AG09319 (cell line): ENCODE measurements at places on chromosomes 13 and 19.

- DNase-seq, result no peak
These were observed 7.8 kb downstream of the LILRA5 start for GRCh38 chr19:54305141-54305540.

GRCh38 chr19:9848060-9848459, 12.9 kb downstream of the PIN1 start:
- no peak for DNase-seq

- DNase-seq, result no peak
These were observed 26.6 kb downstream of the SHISA2 start for GRCh38 chr13:26025196-26025595.

DNA sequence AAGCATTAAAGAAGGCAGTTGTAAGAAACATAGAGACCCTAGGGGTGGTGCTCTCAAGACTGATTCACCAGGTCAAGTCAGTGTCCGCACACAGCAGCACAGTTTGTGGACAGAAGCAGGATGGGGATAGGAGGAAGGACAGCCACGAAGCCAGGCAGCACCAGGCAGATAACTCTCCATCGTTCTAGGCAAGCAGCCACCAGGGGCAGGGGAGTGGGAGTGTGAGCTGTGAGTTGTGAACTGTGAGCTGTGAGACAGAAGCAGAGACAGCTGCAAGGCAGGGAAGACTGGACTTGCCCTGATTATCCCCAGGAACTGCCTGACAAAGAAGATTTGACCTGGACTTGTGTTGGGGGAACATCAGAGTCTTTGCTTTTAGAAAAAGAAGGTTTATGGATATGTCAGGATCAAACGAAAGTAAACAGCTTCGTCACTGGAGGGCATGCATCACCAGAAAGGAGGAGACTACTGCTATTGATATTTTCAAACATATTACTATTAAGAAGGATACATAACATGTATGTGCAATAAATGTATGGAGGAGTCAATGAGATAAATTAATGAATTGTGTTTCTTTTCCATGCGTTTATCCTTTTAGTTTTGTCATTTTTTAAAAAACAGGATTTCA, 286.1 kb downstream of the IRS2 start:
- no peak for DNase-seq

DNA sequence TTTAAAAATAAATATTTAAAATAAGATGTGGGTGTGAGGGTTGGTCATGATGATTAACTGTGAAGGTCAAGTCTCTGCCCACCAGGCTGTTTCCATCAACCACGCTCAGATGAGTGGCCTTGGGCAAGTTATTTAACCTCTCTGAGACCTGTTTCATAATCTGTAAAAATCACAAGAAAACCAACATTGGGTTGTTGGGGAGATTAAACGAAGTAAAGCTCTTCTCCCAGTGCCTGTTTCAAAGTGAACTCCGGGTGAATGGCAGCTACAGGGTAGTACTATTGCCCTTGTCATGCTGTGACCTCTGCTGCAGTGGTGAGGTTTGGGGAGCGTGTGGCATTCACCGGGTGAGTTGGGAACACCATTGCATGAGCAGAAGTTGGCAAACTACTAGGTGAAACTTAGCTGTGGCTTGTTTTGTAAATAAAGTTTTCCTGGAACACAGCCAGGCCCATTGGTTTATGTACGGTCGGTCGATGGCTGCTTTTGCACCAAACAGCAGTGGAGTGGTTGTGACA, 153.2 kb downstream of the USP12 start:
- DNase-seq, result no peak

- no peak for DNase-seq
These were observed 17.2 kb upstream of the CFAP97D2 start for GRCh38 chr13:114161644-114162532.
